ENCODE measurements at places on chromosomes 1 and 21.

GRCh38 chr1:17706445-17706844, 48.7 kb upstream of the ACTL8 start:
- no peak for DNase-seq

DNA sequence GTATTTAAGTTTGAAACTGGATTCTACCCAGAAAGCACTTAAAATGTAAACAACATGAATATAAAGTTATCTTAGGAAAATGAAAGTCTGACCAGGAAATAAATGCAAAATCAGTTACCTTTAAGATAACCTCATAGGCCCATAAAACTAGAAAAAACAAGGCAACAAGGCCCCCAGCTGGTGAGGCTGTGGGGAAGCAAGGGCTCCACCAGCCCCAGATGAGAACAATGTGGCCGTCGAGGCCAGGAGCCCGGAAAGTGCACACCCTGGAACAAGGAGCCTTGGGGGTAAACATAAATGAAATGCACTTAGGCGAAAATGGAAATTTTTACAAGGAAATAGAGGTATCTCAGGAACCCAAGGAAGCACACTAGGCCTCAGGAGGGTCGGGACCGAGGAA, 37.9 kb upstream of the BMP8B start:
- peak; percentile 6 for DNase-seq

DNA sequence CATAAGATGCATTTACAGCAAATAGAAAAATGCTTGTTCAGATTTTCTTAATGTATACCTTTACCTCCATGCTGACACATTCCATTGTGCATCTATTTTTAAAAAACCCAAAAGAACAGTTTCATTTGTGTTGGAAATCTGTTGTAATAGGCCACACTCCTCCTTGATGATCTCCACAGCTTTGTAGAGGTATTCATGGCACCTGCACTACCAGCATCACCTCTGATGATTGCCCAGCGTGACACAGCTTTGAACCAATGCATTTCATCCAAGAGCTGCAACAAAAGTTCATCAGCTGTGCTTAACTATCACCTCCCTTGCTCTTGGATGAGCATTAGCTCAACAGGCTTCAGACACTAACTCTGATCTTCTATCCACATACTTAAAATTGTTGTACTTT, 8.2 kb downstream of the DYNLT5 start:
- DNase-seq = no peak

GRCh38 chr1:244339776-244340175, 111.9 kb downstream of the ADSS2 start:
- no peak for DNase-seq

GRCh38 chr21:38170704-38171682, 85.8 kb upstream of the KCNJ15 start:
- DNase-seq = no peak

- peak; percentile 47 for DNase-seq
Observed at GRCh38 chr1:93845538-93846205, 33.3 kb downstream of the DNTTIP2 start.

DNA sequence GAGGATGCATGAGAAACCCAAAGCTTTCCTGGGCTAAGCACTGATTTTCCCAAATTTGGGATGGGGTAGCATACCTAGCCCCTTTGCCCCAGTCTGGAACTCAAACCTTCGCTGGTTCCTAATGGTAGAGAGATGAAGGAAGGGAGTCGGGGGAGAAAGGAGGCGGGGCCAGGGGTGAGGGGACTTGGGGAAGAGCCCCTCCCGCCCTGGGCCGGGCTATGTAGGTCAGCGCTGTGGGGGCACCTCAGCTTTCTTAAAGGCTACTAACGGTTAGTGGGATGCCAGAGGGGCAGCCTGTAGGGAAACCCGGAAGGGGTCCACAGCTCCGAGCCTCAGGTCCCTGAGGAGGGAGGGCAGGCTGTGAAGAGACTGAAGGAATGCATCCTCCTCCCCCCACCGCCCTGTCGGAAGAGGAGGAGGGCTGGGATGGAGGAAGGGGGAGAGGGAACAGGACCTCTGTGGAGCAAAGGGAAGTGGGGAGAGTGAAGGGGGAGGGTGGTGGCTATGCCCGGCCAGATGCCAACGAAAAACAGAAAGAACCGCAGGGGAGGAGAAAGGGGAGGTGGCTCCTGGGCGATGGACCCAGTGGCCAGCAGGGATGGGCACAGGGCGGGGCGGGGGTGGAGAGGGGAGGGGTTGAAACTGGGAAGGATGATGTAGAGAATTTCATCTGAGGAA, 1.3 kb downstream of the CADM3 start:
- no peak for DNase-seq

GRCh38 chr1:108124622-108125311, 75.4 kb downstream of the SLC25A24 start:
- DNase-seq = no peak

GRCh38 chr1:227215863-227216510, 102.3 kb downstream of the CDC42BPA start:
- DNase-seq = no peak

DNA sequence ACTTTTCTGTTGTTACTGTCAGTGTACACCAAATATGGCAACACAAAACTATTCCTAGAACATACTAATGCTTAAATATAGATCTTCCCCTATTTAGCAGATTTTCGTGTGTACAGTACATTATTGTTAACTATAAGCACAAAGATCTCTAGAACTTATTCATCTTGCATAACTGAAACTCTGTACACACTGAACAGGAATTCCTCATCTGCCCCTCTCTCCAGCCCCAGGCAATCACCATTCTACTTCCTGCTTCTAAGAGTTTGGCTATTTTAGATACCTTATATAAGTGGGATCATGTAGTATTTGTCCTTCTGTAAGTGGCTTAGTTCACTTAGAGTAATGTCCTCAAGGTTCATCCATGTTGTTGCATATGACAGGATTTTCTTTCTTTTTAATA, 4.5 kb upstream of the RGL1 start:
- no peak for DNase-seq

GRCh38 chr1:50214717-50215116, 106.0 kb downstream of the ELAVL4 start:
- no peak for DNase-seq

- no peak for DNase-seq
Observed at GRCh38 chr1:10553118-10553517, 78.4 kb downstream of the PEX14 start.

DNA sequence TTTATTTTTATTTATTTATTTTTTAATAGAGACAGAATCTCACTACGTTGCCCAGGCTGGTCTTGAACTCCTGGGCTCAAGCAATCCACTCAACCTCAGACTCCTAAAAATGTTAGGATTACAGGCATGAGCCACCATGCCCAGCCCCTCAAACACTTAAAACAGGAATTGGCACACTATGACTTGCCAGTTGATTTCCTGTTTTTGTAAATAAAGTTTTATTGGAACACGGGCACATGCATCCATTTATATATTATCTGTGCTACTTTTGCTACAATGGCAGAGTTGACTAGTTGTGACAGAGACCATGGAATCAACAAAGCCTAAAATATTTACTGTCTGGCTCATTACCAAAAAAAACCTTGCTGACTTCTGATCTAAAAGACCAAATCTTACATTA, 16.0 kb upstream of the YRDC start:
- DNase-seq = no peak

- no peak for DNase-seq
Observed at GRCh38 chr1:14495381-14495780, 103.1 kb upstream of the KAZN start.

DNA sequence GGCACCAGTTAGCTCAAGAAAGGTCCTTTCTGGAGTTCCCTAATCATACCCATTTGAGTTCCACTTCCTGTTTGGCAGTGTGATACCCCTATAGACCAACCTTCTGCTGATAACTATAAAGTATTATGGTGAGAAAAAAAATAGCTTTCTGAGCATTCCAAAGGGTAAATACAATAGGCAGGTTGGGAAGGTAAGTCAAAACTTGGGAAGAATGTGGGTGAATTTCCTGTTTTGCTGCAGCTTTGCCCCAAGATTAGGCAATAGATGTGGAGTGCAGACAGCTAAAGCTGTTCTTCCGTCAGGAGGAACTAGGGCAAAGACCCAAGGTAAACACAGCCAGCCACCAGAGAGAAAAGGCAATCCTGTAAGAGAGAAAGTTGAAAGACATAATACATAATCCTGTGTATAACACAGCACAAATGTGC, 49.9 kb upstream of the GUCA2A start:
- no peak for DNase-seq

DNA sequence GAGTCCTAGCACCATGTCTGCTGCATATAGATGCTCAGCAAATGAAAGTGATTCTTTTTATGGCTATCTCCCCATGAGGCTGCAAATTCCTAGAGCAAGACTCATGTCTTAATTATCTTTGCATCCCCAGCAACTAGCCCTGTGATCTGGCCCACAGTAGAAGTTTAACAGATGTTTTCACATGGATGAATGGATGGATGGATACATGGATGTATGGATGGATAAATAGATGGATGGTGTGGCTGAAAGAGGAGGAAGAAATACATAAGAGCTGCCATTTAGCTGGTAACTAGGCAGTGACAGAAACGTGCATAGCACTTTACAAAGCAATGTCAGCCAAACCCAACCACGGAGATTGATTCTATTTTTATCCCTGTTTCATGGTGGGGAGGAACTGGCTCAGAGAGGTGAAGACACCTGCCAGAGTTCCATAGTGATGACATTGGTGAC, 32.7 kb upstream of the ZBTB40 start:
- no peak for DNase-seq

GRCh38 chr1:34547046-34547674, 207.7 kb upstream of the GJB5 start:
- no peak for DNase-seq

DNA sequence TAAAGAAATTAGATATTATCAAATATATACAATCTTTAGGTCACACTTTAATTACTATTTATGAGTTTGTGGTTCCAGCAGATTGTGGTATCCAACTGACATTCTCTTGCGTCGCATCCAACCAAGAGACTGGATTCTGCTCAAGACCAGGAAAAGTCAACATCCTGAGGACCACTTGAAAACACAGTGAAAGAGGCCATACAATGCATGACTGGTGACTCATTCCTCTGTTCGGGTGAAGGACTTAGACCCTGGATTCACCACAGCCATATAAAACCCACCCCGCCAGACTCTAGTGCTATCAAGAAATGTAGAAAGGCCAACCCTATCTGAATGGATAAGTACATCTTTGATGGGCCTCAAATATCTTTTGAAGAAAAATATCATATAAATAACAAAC, 14.5 kb upstream of the CFHR4 start:
- no peak for DNase-seq

GRCh38 chr1:55443175-55443915, 228.2 kb upstream of the USP24 start:
- DNase-seq = peak; percentile 27

GRCh38 chr21:14620152-14620551, 74.0 kb upstream of the SAMSN1 start:
- no peak for DNase-seq

DNA sequence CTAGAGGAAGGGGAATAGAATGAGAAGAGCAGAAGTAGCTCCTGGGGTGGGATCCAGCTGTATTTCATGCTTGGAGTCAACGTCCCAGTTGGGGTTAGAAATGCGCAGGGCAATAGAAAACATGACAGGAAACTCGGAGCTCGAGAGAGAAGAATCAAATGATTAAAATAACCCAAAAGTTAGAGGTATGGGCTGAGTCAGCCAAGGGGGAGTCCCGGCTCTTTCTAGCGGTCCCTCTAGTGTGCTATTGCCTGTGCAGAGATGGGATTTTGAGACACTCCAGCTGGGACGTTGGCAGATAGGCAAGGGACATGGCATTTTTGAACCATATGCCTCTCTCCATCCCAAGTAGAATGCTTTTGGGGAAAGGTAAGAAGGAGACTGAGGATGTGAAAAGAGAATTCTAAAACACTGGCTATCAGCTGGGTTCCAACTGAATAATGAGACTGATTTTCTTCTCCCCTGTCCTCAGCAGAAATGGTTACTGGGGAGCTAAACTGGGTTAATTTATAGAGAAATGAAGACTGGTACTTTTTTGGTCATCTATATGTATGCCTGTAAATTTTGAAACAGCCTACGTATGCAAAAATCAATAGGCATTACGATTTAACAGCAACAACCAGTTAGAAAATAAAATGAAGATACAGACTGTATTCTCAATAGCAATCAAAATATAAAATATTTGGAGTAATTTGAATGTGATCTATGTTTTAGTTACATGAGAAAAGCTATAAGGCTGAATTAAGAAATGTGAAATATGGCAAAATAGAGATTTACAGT, 7.0 kb upstream of the VPS26C start:
- no peak for DNase-seq

GRCh38 chr21:43922949-43923348, 57.9 kb downstream of the AGPAT3 start:
- DNase-seq = no peak

- DNase-seq = no peak
Observed at GRCh38 chr1:217138799-217139466, 415.7 kb upstream of the ESRRG start.

- DNase-seq = no peak
Observed at GRCh38 chr1:237478842-237479241, 411.9 kb downstream of the ZP4 start.

- DNase-seq = no peak
Observed at GRCh38 chr1:110240476-110241210, 30.5 kb downstream of the KCNC4 start.

GRCh38 chr21:38661197-38661871, 144.4 kb upstream of the ETS2 start:
- DNase-seq = peak; percentile 34

GRCh38 chr1:92972409-92973129, 11.3 kb upstream of the DIPK1A start:
- DNase-seq = no peak

DNA sequence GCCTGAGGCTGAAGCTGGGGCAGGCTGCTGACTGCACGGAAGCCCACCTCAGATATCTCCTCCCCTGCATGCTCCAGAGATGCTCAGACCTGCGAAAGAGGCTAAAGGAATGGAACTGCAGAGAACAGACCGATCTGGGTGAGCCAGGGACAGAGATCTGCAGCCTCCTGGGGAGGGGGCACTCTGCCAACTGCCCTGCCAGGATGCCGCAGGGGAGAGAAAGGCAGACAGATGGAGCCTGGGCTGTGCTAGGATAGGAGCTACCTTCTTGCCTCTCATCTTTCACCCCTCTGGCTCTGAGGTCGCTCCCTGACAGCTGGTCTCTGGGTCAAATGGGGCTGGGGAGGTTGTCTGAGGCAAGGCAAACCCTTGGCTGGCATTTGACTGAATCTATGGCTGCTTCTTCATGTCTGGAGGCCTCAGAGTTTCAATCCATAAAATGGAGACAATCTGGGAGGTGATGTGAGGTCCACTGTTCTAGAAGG, 238.2 kb downstream of the GRIK3 start:
- DNase-seq = no peak

Data from LoVo (cell line).